Anterior cingulate cortex (tissue), 58 donors: ENCODE measurements at places on chromosomes 3 and 15.

DNA sequence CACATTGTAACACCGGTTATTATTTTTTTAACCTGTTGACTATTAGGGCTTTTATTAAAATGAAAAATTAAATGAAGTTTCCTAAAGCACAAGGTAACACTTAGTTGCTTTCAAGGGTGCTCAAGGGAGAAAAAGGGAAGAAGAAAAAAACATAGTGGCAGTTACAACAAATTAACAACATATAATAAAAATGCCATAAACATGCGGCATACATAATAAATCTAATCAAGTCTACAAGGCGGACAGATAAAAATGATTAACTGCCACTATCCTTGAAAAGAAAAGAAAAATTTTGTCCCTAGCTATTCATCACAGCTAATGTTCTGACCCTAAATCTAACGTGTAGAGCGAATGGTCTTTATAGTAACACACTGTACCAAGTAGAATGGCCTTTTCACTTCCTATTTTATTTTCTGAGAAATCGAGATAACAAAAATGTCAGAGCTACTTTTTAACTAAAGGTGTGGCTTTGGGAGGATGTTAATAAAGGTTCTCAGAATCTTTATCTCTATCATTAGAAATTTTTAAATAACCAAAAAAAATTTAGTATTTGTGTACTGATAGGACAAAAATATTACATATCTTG is 194.9 kb downstream of the FOXP1 start:
- DNase-seq = no peak

GRCh38 chr3:186382217-186382885 is 20.3 kb upstream of the DGKG start:
- no peak for DNase-seq

GRCh38 chr15:73660455-73660854 is 23.7 kb upstream of the CD276 start:
- DNase-seq = no peak

- no peak for DNase-seq
Measured at GRCh38 chr3:28940994-28941393, 339.9 kb upstream of the RBMS3 start.

DNA sequence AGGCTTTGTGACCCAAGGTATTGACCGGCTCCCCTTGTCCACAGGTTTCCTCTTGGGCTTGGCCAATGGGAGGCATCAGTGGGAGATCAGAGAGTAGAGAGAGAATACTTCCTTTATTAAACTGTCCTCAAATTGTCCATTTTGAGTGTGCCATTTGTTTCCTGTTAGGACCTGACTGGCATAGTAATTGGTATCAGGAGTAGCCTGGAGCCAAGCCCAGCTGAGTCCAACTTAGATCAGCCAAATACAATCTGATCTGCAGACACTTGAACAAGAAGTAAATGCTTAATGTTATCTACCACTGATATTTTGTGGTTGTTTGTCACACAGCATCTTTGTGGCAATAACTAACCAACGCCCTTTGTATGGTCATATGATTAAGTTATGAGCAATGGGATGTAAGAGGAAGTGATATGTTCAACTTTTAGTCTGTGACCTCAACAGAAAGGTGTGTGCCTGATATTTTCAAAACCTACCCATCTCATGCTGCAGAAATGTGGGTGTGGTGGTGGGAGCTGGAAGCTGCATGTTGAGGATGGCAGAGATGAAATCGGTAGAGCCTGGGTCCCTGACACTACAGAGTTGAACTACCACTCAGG is 13.3 kb downstream of the MYD88 start:
- DNase-seq = no peak

DNA sequence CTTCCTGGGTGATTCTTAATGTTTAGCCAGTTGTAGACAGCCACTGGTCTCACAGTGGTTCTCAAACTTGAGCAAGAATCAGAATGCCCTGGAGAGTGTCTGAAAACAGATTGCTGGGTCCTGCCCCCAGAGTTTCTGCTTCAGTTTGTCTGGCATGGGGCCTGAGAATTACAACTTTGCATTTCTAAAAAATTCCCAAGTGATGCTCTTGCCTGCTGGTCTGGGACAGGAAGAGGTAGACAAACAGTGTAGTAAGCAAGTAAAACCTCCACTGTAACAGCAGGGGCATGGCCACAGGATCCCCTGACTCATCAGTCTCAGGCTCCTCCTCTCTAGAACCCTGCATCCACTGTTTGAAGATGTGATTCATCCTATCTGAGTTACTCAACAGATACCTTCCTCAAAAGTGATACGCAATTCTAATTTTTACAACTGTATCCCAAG is 36.5 kb downstream of the DZIP1L start:
- DNase-seq = no peak

- DNase-seq = no peak
Measured at GRCh38 chr15:72511536-72511935, 37.4 kb downstream of the ARIH1 start.

- DNase-seq = no peak
Measured at GRCh38 chr15:74420193-74420905, 13.4 kb downstream of the SEMA7A start.

DNA sequence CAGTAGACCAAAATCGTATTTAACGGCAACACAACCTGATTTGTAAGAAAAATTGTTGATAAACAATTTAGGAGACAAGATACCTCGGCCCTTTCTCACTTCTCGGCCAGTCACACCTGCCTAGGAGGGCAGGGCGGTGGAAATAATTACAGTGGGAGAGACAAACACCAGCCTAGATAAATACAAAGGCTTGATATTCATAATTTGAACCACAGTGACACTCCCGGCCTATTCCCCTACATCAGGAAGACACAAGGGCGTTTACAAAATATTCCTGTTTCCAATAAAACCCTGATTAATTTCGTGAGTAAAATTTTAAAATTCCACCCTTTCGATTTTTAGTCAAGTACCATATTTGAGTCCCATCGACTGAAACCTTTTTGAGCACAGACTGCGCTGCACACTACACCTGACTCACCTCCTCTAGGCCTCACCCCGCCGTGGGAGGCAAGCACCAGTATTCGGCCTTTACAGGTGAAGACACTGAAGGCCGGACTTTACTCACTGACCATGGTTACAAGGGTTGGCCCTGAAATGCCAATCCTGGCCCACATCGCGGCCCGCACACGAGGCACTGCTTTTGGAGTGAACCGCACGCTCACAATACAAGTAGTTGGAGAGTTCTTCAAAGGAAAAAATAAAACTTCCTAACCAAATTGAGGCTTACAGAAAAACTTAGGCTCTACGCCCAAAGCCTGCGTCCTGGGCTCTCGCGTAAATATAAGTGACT is 794 bp downstream of the ARPP19 start:
- no peak for DNase-seq

DNA sequence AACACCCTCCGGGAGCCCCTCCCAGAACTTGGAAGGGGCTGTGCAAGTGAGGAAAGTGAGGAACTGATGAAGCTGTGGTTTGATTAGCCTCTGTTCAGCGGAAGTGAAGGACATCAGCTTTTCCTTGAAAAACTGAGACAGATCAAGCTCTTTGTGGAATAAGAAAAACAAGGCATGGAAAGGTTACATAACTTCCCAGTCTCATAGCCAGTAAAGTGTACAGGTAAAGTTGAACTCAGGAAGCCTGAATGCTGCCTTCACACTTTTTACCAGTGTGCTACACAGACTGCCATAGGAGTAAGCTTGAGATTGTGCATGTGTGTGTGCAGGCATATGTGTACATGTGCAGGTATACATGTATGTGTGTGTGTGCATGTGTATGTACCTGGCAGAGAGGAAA is 293.2 kb downstream of the FGF12 start:
- no peak for DNase-seq

DNA sequence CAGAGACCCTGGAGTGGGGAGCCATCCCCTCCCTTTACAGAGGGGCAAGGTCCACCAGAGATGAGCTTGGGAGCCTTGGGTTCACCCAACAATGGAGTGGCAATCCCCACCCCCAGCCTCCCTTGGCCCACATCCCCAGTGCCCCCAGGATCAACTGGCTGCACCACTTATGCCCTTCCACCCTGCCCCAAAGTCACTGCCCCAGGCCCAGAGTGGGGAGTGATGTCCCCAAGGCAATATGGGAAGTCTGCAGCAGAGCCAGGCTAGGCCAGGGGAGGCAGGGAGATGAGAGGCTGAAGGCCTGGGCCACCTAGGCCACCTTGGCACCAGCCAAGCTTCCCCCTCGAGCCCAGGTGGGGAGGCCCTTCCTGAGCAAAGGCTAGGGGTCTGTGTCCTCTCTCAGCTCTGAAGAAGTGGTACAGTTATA is 145.5 kb downstream of the SMAD6 start:
- DNase-seq = no peak

DNA sequence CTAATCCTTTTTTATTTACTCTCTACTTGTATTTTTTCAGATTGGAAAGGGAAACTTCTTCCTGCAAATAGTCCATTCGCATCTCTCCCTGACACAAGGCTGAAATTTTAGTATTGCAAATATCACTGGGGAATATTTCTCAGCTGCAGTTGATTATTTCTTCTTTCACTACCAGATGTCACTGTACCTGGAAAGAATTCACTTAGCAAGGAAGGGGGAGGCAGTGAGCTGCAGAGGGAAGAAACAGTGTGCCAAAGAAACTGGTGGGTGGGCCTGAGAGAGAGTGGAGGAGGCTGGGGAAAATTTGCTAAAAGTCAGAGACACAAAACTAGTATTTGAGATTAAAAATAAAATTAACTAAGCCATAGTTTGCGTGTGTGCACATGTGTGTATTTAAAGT is 142.3 kb upstream of the STT3B start:
- DNase-seq = no peak

GRCh38 chr3:12793701-12794100 is 2.8 kb upstream of the CAND2 start:
- no peak for DNase-seq

- no peak for DNase-seq
Measured at GRCh38 chr3:140078940-140079339, 144.0 kb downstream of the CLSTN2 start.

DNA sequence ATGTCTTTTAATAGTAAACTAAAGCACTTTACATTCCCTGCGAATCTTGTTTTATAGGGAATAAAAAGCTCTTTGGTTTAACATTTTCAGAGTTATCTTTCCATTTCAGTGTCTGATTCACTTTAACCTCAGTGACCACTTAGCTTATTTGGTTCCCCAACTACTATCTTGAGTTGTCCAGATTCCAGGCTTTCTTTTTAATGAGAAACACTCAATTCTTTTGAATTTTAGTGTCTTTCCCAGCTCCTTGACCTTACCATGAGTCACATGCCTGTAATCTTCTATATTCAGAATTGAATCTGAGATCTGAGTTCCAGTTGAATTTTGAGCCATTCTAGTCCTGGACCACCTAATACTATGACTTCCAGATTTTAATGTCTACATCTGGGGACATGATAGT is 144.4 kb downstream of the KCNAB1 start:
- no peak for DNase-seq

DNA sequence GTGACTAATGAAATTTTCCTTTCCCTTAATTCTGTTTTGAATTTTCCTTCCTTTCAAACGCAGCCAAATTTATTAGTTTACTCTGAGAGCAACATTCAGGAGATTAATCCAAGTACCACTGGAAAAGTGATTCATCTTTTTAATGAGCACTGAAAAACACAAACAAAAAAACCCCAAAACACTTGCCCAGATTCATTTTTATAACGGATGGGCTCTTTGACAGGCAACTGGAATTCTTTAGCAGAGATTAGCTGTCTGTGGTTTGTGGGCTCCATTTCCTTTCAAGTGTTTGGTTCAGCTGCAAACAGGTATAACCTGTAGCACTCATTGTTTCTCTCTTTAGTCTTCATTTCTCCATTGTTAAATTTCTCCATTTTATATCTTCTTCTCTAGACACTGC is 3.1 kb upstream of the POLR2M start:
- no peak for DNase-seq

- DNase-seq = no peak
Measured at GRCh38 chr3:53865732-53866499, 16.0 kb downstream of the ACTR8 start.

DNA sequence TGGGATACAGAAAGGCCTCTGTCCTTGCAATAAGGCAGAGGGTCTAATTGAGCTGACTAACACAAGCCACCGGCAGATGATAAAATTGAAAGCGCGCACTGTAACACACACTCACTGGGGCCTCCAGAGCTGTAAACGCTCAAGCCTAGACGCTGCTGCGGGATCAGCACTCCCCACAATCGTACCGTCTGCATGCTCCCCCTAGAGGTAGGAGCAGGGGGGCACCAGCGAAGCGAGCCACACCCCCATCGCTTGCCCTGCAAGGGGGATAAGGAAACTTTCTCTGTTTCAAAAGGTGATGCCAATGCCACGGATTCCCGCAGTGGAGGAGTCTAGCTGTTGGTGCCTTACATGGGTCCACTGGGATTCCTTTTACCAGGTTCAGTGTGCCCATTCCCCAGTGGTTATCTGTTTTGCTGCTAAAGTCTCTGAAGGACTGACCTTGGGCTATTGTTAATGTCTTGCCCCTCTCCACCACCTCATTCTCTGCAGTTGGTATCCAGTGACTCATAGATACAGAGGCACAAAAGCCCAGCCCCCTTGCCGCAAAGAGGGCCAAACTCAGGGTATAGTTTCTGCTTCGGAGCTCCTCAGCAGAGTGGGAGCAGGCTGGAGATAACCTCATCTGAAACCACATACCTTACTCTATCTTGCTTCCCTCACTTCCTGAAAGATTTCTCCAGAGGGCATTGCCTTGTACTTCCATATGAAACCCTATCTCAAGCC is 139.3 kb upstream of the KBTBD8 start:
- DNase-seq = no peak

DNA sequence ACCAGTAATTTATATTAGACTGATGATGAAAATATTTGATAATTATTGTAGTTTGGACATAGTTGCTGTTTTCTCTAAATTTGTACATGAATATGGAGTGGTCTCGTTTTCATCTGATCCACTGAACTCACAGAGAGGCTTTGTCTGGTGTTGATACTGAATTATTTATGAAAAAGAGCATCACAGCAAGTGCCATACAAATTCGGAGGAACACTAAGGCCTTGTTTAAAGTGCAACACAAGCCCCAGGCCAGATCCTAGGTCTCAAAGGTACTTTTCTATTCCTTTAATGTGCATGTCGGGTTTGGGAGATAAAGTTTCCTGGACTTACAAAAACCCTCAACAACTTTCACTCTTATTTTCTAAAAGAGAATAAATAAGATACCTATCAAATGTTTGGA is 796.8 kb upstream of the EPHA6 start:
- DNase-seq = no peak

DNA sequence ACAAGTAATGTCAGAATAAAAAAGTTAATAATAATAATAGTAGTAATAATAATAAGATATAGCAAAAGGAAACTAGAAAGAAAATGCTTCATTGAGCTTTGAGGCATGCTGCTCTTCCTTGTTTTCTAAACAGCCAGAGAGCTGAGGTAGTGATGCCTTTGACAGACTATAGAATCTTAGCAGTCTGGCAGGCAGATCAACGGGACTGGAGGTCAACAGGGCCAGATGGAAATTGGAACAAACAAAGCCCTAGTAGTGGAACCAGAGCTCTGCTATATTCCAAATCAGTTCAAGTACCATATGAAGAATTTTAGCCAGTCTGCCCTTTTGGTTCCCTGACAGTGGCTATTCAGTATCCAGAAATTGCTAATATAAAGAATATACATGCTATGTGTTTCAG is 278.6 kb downstream of the NLGN1 start:
- DNase-seq = no peak

GRCh38 chr3:76776927-76777326 is 263.0 kb upstream of the ROBO2 start:
- no peak for DNase-seq

- no peak for DNase-seq
Measured at GRCh38 chr3:172272698-172273097, 175.6 kb downstream of the GHSR start.
